MV-4-11 (cell line): ENCODE measurements at places on chromosomes 16 and 17.

GRCh38 chr17:67403065-67403464 is 26.0 kb downstream of the PITPNC1 start:
- DNase-seq, result peak; percentile 9

- no peak for DNase-seq
Observed at GRCh38 chr16:85485379-85485778, 127.7 kb upstream of the GSE1 start.

DNA sequence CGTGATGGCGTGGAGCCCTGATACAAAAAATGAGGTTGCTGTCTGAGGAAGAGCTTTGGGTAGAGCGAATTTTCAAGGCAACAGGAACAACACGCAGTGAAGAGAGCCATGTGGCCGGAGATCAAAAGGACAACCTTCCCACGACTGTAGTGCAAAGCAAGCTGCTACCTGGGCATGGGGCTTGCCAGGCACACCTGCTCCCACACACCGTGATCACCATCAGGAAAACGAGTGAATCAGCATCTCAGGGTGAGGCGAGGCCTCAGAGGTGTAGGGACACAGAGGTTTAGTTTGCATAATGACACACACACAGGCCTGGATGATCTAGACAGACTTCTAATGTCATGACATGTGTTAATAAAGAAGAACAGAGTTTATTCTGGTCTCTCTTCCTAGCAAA is 65.7 kb downstream of the PARN start:
- no peak for DNase-seq

DNA sequence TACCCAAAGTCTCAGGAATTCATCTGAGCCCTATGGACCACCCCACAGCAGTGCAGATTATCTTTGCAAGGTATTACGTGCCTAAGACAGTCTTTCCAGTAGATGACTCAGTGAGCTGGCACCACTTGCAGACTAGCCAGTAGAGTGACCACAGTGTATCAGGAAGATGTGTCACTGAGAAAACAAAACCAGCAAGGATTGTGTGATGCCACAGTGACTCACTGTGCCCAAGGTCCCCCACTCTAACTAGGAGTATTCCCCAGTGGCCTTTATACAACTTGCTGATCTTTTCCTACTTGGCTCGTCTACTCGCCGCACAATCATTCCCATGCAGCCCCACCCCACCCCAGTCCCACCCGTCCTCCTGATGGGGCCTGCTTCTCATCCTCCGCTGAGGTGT is 26.8 kb upstream of the PRKCA start:
- no peak for DNase-seq

GRCh38 chr16:88357317-88358022 is 25.3 kb upstream of the ZNF469 start:
- no peak for DNase-seq

- DNase-seq, result no peak
Observed at GRCh38 chr16:49341706-49342105, 31.9 kb upstream of the C16orf78 start.
